Astrocyte (in vitro differentiated cells and primary cell): ENCODE measurements at places on chromosomes 5 and 9. TPM values are rescaled to one million over a fixed set of nuclear protein-coding genes. Genes with fewer than 3 reads are reported as not detected.

The PAEP gene
- 0.39 TPM in 1 of 2 replicates, not detected in the other for total RNA-seq

The INPP5E gene
- total RNA-seq = 12.6 and 13.2 TPM in 2 replicates

The SPARC gene
- 15,667 and 20,724 TPM in 2 replicates for total RNA-seq

DNA sequence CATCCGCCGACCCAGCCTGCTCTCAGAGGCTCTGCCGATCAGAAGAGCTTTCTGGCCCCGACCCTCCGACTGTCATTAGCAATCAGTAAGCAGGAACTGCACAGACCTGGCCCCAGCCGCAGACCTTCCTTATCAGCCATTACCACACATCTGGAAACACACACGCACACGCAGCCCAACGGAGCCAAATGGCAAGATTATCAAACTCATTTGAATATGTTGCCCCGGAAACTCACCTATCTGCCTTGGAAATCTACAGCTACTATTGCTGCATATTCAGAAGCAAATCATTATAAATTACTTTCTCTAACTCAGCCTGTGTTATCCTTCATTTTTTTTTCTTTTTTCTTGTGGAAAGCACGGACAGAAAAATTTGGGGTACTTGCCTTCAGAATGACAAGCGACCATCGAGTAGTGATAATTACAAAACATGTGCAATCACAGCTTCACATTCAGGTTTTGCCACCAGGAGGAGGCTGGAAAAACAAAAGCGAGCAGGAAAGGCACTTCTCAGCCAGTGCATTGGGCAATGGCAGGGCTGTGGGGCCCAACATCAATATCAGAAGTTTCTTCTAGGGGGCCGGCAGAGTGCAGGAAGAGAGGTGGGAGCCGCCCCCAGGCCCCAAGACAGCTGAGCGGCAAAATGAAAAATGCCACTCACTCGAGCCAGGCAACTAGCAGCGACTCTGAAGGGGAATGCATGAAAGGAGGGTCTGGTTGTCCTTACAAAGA is 122.3 kb downstream of the VAV2 start:
- DNase-seq = peak; percentile 58

GRCh38 chr9:72540348-72540873 is 19.0 kb downstream of the TMC1 start:
- peak; percentile 83 for DNase-seq

DNA sequence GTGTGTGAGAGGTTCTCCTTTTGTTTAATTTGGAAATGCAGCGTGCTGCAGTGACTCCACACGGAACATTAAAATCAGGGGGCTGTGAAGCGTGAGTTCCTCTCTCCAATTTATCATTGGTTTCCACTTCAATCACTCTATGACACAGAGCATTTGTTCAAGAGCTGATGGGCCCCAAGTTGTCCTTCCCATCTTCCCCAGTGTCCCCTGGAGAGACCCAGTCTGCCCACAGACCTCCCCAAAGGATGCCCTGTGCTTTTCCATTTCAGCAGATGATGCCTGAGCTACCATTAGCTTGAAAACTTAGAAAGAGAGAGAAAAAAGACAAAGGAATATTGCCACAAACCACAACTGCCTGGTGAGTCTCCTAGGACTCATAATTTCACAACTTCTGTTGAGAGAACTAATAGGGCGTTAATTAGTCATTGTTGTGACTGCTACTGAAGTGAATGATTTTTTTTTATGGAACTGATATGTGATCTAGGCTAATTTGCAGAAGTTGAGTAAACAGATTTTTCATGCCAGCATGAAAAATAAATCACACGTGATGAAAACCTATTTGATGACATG is 772.7 kb downstream of the SEMA5A start:
- DNase-seq = peak; percentile 53

DNA sequence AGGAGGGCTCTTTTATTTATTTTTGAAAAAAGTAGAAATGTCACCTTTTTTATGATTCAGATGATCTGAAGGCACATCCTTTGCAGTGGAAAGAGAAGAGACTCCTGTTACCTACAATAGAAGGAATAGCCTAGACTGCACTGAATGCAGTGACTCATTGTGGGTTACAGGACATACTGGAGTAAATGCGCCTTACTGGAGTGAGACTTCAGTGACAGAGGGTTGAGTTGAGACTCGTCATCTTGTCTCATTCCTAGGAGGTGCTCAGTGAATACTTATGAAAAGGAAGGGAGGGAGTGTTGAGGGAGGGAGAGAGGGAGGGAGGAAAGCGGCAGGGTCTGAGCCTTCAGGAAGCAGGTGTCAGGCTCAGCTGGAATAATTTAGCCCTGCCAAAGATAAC is 25.2 kb downstream of the ANKRA2 start:
- DNase-seq = peak; percentile 91

GRCh38 chr9:133845440-133845839 is 107.3 kb upstream of the SARDH start:
- peak; percentile 70 for DNase-seq

GRCh38 chr5:71892641-71893365 is 173.7 kb downstream of the CARTPT start:
- DNase-seq = no peak
